ENCODE measurements at places on chromosomes 3 and 15.

DNA sequence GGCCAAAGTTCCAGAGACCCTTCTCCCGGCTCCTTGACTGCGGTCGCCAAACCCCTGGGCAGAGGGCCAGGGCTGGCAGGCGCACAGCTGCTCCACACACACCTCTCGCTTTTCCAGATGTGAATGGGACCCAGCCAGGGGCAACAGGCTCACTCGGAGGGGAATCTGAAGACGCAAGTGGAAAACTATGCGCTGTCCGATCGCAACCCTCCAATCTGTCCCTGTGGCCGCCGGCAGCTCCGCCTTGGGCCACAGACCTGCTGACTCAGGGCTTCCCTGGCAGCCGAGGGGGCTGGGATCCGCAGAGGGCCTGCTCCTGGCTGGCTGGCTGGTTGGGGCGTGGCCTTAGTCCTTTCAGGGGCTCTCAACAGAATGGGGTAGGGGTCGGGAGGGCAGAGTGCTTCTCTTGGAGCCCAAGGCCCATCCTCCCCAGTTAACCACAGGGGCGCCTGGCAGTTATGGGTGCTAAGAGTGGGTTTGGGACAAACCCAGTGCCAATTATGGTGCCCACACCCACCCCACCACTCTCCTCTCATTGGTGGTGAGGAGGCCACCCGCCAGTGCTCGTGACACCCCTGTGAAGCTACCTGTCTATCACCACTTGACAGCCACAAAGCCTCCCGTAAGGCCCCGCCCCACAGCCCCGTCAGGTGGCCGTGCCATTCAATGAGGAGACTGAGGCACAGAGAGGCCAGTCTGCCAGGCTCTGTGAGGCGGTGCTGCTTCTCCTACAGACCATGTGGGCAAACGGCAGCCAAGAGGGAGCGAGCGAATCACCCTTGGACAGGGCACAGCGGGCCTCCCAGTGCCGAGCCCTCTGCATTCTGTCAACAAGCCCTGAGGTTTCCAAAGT, 53.8 kb downstream of the IQSEC1 start:
- peak; percentile 80 for DNase-seq

GRCh38 chr15:27741226-27741860, 357.8 kb downstream of the OCA2 start:
- DNase-seq: no peak

- DNase-seq: no peak
Measured at GRCh38 chr3:77601823-77602415, 562.0 kb downstream of the ROBO2 start.

DNA sequence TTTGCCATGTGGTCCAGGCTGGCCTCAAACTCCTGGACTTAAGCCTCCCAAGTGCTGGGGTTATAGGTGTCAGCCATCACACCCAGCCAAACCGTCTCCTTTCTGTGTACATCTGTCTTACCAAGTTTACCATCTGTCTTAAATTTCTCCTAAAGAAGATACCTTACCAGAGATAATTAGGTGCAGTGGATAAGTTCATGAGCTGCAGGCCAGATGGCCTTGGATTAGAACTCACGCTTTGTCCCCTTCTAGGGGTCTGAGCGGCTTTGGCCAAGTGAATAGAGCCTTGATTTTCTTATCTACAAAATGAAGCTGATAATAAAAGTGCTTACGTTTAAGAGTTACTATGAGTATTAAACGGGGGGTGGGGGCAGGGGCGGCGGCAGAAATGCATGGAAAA, 103.9 kb downstream of the SUCLG2 start:
- DNase-seq: no peak

DNA sequence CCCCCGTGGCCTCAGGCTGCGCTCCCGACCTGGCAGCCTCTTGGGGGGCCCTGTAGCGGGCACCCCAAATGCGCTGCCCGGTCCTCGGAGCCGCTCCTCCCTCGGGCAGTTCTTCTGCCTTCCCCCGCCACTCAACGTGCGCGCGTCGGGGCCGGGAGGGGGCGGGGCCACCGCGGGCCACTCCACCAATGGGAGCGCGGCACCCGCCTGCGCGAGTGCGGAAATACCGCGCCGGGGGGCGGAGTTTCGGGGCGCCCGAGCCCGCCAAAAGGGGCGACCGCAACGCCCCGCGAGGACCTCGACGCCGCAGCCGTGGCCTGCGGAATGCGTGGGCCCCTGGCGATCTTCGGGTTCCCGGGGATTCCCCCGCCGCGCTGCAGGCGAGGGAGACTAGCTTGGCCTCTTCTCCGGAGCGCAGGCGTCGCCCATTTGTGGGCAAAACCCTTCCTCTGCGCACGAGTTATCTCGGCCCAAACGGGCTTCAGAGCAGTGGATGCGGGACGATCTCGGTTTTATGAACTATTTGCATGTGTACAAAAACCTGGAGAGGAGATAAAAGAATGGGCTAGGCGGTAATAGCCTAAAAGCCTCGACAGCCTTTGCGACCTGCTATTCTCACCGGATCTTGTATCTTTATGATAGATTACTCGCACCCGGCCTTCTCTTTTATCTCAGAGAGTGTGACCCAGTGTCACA, at the start of gene TASOR:
TASOR (minus strand) TSS at position 144 of the 696 bp plus-strand sequence. CDS start 259 bp downstream, outside the sequence.
- peak; percentile 86 for DNase-seq

DNA sequence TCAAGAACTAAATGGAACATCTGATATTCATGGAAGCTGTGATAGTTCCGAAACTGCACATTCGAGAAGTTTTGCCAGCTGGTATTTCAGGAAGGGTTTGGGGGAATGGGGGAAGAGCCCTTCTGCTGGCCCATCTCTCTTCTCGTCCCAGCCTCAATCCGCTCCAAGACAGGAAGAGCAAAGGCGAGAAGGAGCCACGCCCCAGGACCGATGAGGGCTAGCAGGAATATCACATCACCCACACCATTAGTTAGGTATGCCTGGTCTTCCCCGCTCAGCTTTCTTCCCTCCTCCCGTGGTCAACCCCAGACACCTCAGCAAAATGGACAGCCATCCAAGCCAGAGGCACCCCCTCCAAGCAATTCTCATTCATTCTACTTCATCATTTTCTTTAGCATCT, 14.9 kb upstream of the PCSK6 start:
- DNase-seq: no peak

- no peak for DNase-seq
Measured at GRCh38 chr3:44926921-44927320, 49.1 kb downstream of the ZDHHC3 start.

- no peak for DNase-seq
Measured at GRCh38 chr3:23859012-23859743, 53.4 kb downstream of the UBE2E1 start.

GRCh38 chr3:85270488-85270887, 311.7 kb downstream of the CADM2 start:
- no peak for DNase-seq

DNA sequence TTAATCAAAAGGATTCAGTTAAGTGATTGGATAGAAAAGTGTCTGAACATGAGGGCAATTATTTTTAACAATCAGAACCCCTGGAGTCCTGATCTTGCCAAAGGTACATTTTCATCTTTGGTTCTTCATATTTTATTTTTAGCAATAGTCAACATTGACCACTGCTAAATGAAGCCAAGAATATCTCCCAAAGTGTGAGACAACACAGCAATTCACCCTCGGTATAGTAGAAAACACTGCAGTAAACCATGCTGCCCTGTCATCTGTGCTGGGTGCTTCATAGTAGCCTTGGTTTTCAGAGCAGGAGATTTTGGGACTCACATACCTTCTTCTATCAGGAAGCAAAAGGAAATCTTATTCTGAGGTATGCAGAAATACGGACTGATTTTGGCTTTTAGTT, 47.2 kb upstream of the PARL start:
- DNase-seq: no peak

DNA sequence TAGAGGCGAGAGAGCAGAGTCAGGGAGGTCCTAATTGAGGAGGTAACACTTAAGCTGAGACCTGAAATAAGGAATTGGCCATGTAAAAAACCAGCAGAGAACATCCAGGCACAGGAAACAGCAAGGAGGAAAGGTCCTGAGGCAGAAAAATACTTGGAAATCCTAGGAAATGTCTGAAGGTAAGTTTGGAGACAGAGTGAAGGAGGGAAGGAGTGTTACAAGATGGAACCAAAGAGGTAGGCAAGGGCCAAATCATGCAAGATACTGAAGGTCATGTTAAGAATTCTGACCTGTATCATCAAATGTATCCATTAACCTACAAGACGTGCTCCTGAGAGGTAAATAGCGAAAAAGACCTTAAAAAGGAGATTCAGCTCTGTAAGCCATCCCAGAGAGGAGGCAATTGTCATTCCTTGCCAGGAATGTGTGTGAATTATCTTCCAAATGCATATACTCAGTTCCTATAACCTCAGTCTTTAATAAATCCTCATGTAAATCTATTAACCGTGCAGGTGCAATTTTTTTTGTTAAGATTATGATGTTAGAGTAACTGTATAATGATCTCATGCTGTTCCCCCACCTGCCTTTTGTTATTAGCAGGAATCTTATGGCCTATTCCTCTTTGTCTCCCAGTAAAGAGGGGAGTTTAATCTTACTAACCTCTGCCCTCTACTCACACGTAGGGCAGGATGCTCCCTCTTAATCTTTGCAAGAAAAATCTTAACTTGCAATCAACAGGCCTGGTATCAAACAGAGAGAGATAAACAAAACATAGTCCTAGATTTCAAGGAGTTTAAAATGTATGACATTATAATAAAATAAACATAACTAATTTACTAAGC, 166.9 kb downstream of the ULK4 start:
- DNase-seq: no peak

DNA sequence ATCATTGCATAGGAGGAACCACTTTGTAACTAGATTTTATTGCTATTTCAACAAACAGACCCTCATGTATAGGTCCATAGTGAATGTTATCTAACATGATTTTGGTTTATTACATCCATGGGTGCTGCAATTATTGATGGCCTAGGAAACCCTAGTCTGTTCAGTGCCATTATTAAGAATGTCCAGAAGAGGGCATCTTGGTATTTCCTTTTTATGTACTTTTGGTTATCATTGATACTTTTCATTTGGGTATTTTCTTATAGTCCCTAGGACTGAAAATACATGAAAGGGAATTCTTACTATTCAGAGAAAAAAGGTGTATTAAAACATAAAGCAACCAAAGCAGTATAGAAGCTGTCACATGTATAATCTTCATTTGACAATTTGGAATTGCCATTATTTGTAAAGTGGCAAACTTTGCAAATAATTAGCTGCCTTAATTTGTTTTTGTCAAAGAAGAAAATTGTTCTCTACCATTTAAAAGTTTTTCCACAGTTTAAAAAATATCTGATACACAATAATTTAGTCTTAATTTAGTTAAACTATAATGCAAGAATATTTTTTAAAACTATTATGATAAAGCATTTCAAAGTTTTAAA, 48.7 kb downstream of the CNOT10 start:
- no peak for DNase-seq

- no peak for DNase-seq
Measured at GRCh38 chr3:134804508-134805480, 9.7 kb downstream of the EPHB1 start.

DNA sequence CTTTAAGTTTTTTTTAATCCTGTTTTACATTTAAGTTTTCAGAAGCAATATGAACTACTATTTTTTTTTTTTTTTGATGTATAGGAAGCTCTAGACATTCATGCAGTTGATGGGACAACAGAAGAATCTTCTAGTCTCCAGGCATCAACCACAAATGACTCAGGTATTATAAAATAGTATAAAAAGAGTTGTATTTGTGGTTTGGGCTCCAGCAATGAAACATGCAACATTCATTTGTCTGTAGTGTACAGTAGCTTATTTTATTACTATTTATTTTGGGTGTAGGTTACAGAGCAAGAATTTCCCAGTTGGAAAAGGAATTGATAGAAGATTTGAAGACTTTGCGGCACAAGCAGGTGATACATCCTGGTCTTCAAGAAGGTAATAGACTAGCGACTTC, 38.6 kb downstream of the MGA start:
- DNase-seq: no peak

Data from glutamatergic neuron (in vitro differentiated cells).